ENCODE measurements at places on chromosomes 2 and 18.
A peak's percentile ranks its signal among the peaks of the same experiment; 100 is the strongest.

- peak; percentile 49 for DNase-seq
Observed at GRCh38 chr2:191376981-191377629, 131.9 kb downstream of the MYO1B start.

DNA sequence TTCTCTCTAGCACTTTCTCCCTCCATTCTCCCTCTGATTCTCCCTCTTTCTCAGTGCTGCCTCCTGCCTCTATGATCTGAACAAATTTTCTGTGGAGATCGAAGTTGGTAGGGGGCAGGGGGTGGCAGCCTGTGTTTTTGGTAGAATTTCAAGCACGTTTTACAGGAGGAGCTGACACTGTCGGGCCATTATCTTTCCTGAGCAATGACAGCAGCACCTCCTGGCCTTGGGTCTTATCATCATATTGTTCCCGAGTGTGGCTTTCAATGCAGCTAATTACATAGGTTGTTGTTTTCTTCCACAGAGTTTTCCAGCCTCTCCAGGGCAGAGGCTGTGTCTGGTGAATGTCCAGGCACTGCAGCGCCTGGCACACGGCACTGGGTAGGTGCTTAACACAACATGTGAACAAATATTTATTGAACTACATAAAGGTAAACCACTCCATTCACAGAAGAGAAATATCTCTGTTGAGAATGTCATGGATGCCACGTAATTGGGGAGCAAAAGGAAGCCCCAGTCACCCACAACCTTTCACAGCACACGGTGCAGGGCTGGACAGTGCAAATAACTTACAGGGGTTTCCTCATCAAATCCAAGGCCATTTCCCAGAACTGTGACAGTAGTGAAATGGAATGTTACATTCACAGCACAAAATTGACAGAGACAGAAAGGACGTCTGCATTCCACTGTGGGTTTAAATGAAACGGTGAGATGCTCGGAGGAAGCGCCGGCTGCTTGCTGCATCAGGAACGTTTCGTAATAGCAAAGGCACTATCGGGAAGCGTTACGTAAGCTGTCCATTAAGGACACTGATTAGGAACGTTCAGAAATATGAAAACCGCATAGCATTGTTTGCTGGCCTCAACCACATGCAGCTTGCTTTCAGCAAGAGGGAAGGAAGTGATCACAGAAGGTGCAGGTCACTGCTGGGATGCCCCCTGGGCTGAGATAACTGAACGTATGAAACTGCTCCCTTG is 6.5 kb upstream of the KCNG2 start:
- DNase-seq, result no peak

DNA sequence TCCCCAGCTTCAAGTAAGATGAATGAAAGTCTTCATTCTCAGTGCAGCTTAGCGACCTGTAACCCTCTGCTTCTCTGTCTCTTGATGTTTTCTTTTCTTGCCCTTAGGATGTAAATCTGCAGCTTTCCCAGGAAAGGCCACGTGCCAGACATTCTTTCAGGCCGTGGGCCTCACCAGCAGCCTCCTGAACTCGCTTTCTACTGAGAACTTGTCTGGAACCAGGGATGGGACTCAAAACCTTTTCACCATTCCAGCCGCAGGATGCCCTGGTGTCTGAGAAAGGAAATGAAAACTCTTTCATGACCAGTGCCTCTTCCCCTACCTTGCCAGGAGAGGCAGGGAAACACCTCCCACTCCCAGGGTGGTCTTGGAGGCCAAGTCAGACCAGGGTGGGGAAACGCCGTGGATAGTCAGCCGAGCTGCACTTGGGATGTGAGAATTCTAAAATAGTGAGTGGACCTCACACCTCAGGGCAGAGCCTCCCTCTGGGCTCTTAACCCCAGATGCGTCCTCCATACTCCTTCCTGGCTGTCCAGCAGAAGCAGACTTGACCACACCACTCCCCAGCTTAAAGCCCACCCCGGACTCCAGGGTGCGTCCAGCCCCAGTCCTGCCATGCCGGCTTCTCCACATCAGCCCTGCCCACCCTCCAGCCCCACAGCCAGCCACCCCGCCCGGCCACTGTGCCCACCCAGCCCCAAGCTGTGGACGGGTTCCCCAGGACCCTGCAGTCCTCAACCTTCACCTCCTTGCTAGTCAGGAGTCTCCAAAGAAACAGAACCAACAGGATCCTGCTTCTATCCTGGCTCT is 115.5 kb downstream of the TWIST2 start:
- no peak for DNase-seq

DNA sequence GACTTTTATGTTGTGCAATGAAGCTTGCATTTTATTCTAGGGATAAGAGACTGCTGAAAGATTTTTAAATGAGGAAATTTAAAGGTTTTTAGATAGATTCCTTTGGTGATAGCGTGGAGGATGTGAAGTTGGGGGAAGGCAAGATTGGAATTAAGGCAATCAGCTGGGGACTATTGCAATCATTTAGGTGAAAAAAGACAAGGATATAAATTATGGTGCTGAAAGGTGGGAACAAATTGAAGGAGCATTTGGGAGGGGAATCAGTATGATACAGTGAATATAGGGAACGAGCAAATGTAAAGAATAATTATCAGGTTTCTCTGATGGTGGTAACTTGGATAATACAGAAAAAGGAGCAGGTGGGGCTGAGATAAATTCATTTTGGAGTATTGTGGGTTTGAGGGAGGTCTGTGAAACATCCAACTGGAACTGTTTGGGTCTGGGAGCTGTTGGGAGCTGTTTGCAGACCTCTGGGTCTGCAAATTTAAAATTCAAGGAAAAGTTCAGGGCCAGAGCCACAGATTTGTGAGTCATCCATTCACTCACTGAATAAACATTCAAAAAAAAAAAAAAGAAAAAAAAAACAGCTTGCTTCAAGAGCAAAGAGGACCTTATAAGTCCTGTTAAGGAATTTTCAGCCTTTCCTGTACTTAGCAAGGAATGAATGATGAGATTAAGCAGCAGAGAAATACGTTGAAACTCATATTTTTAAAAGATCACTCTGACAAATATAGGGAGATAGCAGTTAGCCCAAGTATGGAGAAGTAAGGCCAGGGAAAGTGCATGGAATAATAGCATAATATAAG is 257.5 kb upstream of the FN1 start:
- DNase-seq, result no peak

DNA sequence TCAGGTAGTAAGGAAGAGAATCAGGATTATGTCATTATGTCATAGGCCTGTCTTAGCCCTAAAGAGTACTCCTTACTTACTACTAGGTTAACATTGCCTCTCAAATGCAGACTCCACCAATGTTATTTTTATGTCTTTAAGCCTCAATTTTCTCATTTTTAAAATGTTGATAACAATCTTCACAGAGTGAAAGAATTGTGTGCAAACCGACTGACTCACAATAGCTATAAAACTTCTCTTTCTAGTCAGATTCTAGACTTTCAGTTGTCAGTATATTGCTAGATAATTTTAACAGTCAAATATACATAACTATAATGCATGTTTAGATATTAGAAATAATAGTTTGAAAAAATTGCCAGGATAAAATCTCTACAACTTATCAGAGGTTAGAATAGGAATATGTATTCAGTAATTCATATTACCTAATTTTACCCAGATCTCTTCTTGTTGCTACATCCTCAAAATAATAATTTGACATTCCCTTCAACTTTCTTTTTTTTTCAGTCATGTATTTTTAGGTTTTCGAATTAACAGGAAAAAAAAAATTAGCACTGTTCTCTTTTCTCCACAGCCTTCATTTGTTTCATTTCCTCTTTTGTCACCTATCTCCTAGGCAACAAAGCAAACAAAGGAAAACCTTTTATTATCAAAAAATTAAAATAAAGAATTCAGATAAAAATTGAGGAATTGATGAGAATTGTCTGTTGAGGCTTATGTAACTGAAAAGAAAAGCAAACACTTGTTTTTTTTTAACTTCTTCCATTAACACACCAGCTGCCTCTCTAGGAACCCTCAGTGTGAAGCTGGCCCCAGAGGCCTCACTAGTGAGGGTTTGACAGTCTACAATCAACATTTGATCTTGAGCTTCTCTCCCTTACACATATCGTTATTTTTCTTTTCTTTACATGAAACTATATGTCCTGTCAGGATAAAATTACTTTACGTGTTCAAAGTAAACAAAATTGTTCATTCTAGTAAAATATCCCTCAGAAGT is 279.0 kb downstream of the CALCRL start:
- DNase-seq, result no peak

- no peak for DNase-seq
Observed at GRCh38 chr2:5696945-5697521, 4.8 kb downstream of the SOX11 start.

DNA sequence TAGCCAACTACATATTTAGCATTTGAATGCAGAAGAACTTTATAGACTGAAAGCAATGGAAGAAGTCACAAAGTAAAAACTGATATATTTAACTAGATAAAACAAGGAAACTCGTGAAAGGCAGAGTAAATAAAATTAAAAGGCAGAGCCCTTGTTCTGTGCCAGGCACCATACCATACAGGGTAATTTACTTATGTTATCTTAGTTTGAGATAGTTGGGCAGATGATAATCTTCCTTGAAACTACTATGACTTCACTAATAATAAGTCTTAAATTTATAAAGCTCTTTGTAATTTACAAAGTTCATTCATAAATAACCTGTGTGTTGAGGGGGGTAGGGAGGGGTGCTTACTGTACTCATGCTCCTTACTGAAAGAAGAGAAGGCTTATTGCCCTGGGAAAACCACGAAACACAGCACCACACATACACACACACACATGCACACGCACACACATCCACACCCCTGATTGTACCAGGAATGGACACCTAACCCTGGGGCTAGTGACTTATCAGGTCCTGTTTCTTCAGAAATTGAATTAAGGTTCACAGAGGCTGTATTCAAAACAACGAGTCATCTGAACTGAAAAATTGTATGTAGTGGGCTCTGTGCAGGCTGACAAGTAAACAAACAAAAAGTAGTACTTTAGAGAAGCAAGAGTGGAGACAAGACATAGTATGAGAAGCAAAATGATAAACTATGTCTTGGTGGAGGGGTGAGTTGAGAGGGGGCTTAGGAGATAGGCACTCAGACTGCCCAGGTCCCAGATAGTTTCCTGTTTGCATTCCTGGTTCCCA is 38.1 kb downstream of the AGFG1 start:
- DNase-seq, result no peak

DNA sequence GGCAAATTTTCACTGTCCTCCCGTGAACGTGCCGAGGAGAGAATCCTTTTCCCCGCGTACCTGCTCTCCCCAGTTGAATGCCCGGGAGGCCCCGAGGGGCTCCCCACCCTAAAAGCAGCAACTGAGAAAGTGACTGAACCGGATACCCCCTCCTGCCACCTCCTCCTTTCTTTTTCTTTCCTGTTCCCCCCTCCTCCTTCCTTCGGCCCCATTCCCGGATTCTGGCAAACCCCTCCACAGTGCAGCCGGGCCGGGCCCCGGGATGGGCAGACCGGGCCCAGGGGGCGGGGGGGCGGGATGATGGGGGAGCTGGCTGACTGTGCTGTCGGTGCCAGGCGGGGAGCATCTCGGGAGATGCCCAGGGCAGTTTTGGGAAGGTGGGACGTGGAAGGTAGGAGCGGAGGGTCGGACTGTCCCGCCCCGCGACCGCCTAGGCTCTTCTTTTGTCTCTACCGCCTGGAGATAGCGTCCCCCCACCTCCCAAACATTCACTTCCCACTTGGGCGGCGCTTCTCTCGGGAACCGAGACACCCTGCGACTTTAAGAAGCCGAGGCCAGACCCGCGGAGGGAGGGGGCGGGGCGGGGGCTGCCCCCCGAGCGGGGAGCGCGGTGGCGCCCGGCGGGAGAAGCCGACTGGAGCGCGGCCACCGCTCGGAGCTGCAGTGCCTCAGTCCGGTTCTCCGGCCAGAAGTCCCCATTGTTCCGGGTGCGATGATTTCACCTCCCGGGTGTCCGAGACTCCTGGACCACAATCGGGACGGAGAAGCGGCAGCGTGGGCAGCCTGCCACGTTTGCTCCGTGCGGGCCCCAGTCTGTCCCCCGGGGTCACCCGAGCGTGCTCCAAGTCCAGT is 8.2 kb downstream of the DLX2 start:
- DNase-seq, result no peak

DNA sequence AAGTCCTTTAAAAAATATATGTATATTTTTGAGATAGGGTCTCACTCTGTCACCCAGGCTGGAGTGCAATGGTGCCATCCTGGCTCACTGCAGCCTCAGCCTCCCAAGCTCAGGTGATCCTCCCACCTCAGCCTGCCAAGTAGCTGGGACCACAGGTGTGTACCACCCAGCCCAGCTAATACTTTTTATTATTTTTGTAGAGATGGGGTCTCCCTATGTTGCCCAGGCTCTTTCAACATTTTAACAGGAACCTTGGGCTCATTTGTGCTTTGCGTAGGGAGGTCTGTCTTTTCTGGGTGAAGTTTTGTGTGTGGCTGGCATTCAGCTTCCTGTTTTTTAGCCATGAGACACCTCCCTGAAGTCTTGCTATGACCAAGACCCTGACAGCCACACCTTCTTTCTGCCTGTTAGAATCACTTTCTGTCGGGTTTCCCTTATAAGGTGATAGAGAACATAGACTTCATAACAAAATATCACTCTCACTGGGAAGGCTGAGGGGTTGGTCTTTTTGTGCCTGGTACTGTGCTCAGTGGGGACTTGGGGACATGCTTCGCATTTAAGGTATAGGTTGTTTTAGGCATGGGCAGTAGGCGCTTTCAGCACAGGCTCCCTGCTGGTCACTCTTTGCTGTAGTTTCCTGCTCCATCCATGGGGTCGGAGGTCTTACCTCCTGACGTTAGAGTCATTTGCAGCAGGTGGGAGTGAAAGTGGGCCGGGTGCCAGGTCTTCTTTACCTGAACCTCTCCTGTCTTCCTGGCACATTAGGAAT is 3.4 kb downstream of the RAB31 start:
- DNase-seq, result no peak

- DNase-seq, result peak; percentile 24
Observed at GRCh38 chr2:215269397-215270117, 42.3 kb upstream of the ATIC start.

DNA sequence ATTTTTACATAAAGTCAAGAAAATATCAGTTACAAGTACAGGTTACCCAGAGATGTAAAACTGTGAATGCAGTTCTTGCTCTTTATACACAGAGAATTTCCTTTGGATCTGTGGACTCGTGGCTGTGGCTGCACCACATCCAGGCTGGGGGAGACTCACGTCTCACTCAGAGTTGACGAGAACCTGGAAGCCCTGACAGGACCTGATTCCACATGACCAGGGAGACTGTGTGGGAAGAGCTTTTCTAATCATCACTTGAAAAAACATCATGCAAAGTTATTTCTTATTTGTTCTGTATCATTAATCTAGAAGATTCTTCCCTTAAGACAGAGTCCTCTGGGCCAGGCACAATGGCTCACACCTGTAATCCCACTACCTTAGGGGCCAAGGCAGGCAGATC is 1159.0 kb downstream of the RPIA start:
- no peak for DNase-seq

DNA sequence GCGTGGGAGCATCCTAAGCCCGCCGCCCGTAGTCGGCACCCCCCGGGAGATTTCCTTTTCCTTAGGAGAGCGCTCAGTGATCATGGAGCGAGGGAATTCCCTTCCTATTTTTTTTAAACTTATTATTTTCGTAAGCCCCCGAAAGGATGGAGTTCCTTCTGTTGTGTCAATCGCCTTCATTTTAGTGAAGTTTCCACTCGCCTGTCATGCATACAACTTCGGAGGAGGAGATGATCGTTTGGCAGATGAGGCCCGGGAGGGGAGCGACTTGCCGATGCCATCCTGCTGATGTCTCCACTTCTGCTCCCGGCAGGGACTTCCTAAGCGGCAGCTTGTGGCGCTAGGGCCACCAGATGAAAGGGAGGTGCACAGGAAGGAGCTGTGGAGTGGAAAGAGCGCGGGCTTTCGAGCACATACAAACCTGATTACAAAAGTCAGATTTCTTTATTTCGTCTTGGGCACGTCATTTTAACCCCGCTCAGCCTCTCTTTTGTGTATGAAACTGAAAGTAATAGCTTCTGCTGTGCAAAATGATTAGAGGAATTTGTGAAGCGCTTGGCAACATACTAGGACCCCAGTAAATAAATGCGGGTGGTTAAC is at the start of gene ADGRF3:
Gene ADGRF3 (minus strand): TSS at position 336 of the 600 bp plus-strand sequence. CDS start 555 bp downstream, outside the sequence.
- peak; percentile 15 for DNase-seq

Measured in hippocampal formation (tissue), 2 donors.